ENCODE measurements at places on chromosomes 13 and 19.

DNA sequence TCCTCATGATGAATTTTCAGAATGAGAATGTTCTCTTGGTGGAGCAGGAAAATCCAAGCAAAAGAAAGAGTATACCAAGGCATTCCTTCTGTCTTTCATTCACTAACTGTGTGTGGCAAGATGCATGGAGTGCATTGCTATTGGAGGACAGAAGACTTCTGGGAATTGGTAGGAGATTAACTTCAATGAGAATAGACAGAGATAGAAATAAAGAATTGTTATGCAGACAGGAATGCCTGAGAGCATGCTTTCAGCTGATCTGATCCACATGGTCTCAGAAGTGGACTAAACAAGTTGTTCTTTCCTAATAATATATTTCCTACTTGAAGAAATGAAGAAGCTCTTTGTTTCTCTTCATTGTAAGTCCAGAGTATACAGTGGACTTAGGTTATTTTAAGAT is 303.6 kb downstream of the MYO16 start:
- H3K4me3 ChIP-seq: no peak overlapping the region
- no peaks in the 10 kb centered on the region for H3K4me1 ChIP-seq
- H3K36me3 ChIP-seq: no peaks in the 10 kb centered on the region
- peaks cover 1% of the 10 kb centered on the region for H3K27me3 ChIP-seq

DNA sequence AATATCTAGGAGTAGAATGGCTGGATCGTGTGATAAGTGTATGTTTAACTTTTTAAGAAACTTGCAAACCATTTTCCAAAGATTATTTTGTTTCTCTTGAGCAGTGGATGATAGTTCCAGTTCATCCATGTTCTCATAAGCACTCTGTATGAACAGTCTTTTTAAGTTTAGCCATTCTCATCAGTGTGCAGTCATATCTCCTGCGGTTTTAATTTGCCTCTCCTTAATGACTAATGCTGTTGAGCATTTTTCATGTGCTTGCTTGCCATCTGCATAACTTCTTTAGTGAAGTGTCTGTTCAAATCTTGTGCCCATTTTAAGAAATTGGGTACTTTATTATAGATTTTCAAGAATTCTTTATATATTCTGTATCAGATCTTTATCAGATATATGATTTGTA is 58.6 kb downstream of the WASF3 start:
- no peaks in the 10 kb centered on the region for H3K36me3 ChIP-seq
- no peaks in the 10 kb centered on the region for H3K4me1 ChIP-seq
- H3K27me3 ChIP-seq: no peaks in the 10 kb centered on the region
- no peak for DNase-seq
- no peak overlapping the region for H3K27ac ChIP-seq

DNA sequence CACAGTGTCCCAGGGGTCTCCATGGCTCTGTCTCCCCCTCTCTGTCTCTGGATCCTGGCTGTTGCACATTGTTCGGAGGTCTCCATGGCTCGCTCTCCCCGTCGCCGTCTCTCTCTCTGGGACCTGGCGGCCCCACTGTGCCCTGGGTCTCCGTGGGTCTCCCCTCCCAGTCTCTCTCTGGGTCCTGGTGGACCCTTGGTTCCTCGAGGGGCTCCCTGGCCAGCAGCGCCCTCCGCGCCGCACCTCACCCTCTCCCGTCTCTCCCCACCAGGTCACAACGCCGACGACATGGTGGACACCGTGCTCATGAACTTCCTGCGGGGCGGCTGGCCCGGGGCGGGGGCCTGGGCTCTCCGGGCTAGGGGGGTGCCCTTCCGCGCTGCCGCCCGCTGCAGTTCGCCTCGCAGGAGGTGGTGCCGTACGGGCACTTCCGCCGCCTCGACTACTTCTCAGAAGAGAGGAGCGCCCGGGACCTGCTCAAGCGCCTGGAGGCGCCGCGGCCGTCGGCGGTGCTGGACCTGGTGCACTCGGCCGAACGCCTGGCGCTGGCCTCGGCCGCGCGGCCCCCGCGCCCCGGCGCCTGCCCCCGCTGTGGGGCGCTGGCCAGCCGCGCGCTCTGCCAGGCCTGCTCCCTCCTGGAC is 29.1 kb downstream of the SIGLEC5 start:
- H3K27ac ChIP-seq: no peak overlapping the region
- H3K36me3 ChIP-seq: peaks cover 7% of the 10 kb centered on the region
- DNase-seq: no peak
- peaks cover 3% of the 10 kb centered on the region for H3K27me3 ChIP-seq
- no peaks in the 10 kb centered on the region for H3K4me1 ChIP-seq

DNA sequence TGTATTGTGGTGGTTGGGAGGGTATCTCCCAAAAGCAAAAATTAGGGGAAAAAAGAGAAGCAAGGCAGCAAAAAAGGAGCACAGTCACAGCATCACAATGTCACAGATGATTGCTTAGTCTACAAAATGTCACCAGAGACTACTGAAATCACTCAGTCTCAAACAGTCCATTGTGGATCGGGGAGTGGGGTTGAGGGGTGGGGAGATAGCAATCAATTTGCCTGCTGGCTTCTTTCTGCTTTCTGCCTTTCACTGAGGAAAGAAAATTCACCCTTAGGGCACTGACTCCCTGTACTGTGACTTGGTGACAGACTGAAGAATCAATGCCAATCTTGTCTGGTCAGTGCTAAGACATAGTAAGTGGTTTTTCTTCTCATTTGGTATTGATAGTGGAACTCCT is 2127.1 kb upstream of the PCDH20 start:
- no peaks in the 10 kb centered on the region for H3K36me3 ChIP-seq
- no peaks in the 10 kb centered on the region for H3K27me3 ChIP-seq
- H3K27ac ChIP-seq: no peak overlapping the region
- H3K4me1 ChIP-seq: no peaks in the 10 kb centered on the region

DNA sequence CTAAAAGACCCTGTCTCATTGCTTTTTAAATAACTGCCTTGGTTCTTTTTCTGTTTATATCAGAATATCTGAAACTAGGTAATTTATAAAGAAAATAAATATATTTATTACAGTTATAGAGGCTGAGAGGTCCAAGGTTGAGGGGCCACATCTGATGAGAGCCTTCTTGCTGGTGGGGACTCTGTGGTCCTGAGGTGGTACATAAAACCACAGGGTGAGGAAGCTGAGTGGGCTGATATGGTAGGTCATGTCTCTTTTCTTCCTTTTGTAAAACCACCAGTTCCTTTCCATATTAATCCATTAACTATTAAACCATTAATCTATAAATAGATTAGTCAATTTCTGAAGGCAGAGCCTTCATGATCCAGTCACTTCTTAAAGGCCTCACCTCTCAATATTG is 109.5 kb upstream of the SPRY2 start:
- DNase-seq: no peak
- H3K4me1 ChIP-seq: no peaks in the 10 kb centered on the region
- H3K27me3 ChIP-seq: peaks cover 3% of the 10 kb centered on the region

- DNase-seq: no peak
- no peaks in the 10 kb centered on the region for H3K36me3 ChIP-seq
- H3K4me1 ChIP-seq: peaks cover 34% of the 10 kb centered on the region
- peak overlapping the region; percentile 100 for H3K27ac ChIP-seq
These were observed 918 bp upstream of the FUZ start for GRCh38 chr19:49814010-49814409.

DNA sequence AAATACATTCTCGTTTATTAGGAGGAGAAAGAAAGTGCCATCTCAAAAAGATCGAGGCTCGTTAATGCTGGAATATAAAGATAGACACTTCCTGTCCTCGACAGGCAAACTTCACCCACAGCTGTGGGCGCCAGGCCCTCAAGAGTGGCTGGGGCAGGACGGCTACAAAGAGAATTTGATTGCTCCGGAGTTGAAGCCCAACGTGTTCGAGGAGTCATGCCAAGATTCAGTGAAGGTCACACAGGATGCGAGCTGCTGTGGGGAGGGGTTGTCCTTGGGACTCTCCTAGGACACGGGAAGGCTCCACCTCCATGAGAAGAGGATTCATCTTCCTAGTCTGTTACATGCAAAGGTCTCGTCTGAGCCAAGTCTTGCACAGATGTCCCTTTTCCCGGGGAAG is 16.3 kb upstream of the PTPRS start:
- DNase-seq: no peak
- no peaks in the 10 kb centered on the region for H3K36me3 ChIP-seq
- H3K27me3 ChIP-seq: peaks cover 6% of the 10 kb centered on the region
- H3K4me1 ChIP-seq: peaks cover 5% of the 10 kb centered on the region
- H3K27ac ChIP-seq: no peak overlapping the region

DNA sequence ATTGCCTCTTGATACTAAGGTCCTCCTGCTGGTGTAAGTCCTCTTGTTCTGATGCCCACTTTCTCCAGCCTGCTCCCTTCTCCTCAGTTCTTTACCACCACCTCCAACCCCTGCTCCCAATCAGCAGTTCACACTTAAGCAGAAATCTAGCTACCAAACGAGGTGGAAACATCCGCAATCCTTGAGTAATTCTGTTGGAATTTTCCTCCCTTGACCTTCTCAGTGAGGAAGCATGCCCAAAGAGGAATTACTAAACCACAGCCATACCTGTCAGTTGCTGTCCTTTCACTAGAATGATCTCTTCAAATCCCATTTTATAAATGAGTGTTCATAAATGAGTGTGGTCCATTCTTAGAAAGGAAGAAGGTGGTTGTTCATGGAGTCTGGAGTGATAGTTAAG is 289.9 kb downstream of the DACH1 start:
- no peak overlapping the region for H3K27ac ChIP-seq
- H3K4me1 ChIP-seq: no peaks in the 10 kb centered on the region
- H3K4me3 ChIP-seq: no peak overlapping the region
- DNase-seq: no peak
- peaks cover 1% of the 10 kb centered on the region for H3K27me3 ChIP-seq

DNA sequence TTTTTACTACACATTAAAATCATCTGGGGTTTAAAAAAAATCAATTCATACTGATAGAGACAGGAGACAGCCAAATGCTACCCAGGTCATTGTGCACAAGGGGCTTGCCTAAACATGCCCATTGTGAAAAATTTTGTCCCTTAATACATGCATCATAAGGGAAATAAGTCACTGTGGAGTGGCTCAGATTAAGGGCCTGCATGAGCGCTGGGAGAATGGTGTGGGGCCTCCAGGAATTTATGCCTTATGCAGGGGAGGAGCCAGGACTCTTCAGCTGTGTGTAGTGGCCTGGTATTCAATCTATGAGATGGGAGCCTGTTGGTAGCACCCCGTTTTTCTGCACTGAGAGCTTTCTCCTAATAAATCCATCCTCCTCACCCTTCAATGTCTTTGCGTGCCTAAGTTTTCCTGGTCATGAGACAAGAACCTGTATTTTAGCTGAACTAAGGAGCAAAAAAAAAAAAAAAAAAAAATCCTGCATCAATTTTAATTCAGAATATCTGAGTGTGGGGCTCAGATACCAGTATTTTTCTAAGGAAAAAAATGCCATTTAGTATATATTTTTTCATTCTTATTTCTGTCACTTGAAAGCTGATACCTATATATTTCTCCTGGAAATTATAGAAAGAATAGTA is 997.6 kb upstream of the ATXN8OS start:
- H3K27ac ChIP-seq: no peak overlapping the region
- no peak overlapping the region for H3K4me3 ChIP-seq
- no peaks in the 10 kb centered on the region for H3K36me3 ChIP-seq
- no peak for DNase-seq
- peaks cover 1% of the 10 kb centered on the region for H3K27me3 ChIP-seq

DNA sequence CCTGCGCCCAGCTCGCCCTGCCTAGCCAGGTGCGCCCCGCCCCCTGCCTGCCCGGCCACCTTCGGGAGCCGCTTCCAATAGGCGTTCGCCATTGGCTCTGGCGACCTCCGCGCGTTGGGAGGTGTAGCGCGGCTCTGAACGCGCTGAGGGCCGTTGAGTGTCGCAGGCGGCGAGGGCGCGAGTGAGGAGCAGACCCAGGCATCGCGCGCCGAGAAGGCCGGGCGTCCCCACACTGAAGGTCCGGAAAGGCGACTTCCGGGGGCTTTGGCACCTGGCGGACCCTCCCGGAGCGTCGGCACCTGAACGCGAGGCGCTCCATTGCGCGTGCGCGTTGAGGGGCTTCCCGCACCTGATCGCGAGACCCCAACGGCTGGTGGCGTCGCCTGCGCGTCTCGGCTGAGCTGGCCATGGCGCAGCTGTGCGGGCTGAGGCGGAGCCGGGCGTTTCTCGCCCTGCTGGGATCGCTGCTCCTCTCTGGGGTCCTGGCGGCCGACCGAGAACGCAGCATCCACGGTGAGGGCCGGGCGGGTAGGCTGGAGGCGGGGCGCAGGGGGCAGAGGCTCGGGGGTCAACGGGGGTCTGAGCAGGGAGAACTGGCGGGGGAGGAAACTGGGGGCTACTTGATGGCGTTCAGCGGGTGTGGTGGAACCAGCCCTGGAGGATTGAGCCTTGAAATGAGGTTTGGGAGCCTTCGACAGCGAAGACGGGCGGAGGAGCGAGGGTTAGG is at the start of gene SPINT2:
Gene SPINT2, plus strand, starts transcription at position 88 of the 727 bp plus-strand sequence. Its CDS starts 320 bp downstream, at position 408.
- H3K36me3 ChIP-seq: peaks cover 3% of the 10 kb centered on the region
- peak within 1 kb of the TSS; percentile 76 for H3K27ac ChIP-seq
- H3K4me3 ChIP-seq: peak within 1 kb of the TSS; percentile 96
- H3K27me3 ChIP-seq: peaks cover 11% of the 10 kb centered on the region

GRCh38 chr13:35781036-35782000 is 304.8 kb upstream of the MAB21L1 start:
- no peaks in the 10 kb centered on the region for H3K36me3 ChIP-seq
- DNase-seq: no peak
- H3K4me1 ChIP-seq: no peaks in the 10 kb centered on the region
- H3K27ac ChIP-seq: no peak overlapping the region

- H3K27ac ChIP-seq: peak overlapping the region; percentile 92
- no peak for DNase-seq
- peaks cover 2% of the 10 kb centered on the region for H3K27me3 ChIP-seq
- H3K4me3 ChIP-seq: peak overlapping the region; percentile 56
- H3K4me1 ChIP-seq: peaks cover 12% of the 10 kb centered on the region
These were observed 26.5 kb upstream of the HOMER3 start for GRCh38 chr19:18967358-18968146.

DNA sequence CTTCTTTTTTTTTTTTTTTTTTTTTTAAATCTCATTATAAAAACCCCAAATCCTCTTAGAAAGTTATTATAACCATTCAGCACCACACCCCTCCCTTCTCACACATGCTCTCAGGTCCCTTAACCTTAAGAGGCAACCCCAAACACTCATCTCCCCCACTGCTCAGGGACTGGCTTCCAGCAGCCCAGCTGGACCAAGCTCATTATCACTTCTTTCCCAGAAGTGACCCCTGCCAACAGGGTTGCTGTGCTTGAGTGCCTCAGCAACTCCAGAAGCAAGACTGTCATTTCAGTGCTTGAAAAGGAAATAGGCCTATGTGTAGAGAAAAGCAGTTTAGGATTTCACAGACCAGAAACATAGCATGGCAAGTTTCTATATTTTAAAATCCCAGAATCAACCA is 84.3 kb downstream of the SLAIN1 start:
- no peaks in the 10 kb centered on the region for H3K36me3 ChIP-seq
- no peak overlapping the region for H3K27ac ChIP-seq
- H3K4me1 ChIP-seq: peaks cover 7% of the 10 kb centered on the region

GRCh38 chr13:44903574-44903985 is 85.7 kb downstream of the NUFIP1 start:
- H3K36me3 ChIP-seq: no peaks in the 10 kb centered on the region
- H3K27ac ChIP-seq: no peak overlapping the region
- H3K4me1 ChIP-seq: peaks cover 8% of the 10 kb centered on the region
- DNase-seq: no peak
- peaks cover 6% of the 10 kb centered on the region for H3K27me3 ChIP-seq

GRCh38 chr13:109204657-109205056 is 575.2 kb downstream of the MYO16 start:
- DNase-seq: no peak
- H3K27ac ChIP-seq: no peak overlapping the region
- peaks cover 1% of the 10 kb centered on the region for H3K27me3 ChIP-seq
- no peak overlapping the region for H3K4me3 ChIP-seq
- H3K36me3 ChIP-seq: no peaks in the 10 kb centered on the region

GRCh38 chr19:54390942-54391577 is 24.2 kb upstream of the TTYH1 start:
- no peak overlapping the region for H3K27ac ChIP-seq
- no peaks in the 10 kb centered on the region for H3K36me3 ChIP-seq
- DNase-seq: peak; percentile 68
- H3K27me3 ChIP-seq: peaks cover 2% of the 10 kb centered on the region

- no peak overlapping the region for H3K4me3 ChIP-seq
- no peaks in the 10 kb centered on the region for H3K36me3 ChIP-seq
- DNase-seq: no peak
- H3K27ac ChIP-seq: no peak overlapping the region
These were observed 8.8 kb upstream of the SULT2B1 start for GRCh38 chr19:48543121-48543710.
